ENCODE measurements at places on chromosomes 5 and 9.

- peaks cover 22% of the 10 kb centered on the region for H3K4me1 ChIP-seq
- H3K27ac ChIP-seq: no peak overlapping the region
- no peak overlapping the region for H3K4me3 ChIP-seq
- no peaks in the 10 kb centered on the region for H3K36me3 ChIP-seq
- peaks cover 3% of the 10 kb centered on the region for H3K27me3 ChIP-seq
- no peak for DNase-seq
Measured at GRCh38 chr5:142438573-142438972, 113.8 kb upstream of the SPRY4 start.

DNA sequence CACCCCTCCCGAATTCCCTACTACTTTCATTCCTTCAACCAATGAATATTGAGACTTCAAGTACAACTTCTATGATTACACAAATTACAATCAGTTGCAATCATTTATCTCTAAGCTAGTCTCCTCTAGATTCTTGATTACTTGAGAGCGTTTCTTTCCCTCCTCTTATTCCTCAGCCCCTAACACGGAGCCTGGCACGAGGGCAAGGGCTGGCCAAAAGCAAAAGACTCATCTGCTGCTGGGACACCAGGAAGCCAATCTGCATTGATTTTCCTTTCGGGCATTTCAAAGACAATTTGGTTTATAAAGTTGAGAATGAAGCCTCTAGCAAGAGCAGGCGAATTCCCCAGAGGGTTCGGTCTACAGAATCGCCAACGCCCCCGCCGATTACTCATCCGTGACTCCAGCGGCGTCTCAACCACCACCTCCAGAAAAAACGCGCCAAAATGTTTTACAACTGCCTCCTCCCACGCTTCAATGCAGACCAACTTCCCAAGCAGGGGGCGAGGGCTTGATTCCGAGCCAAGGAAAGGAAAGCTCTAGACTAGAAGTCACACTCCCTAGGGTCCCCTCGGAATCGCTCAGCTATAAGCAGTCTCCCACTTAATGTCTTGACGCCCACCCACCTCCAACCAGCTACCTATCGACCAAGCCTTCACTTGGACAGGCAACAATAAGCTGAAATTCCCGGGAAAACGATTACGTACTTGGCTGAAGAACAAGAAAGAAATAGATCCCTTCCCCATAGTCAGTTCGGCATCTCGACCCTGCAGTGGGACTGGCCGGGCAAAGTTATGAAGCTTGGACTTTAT, 1.5 kb downstream of the PCSK1 start:
- no peaks in the 10 kb centered on the region for H3K36me3 ChIP-seq
- H3K4me1 ChIP-seq: peaks cover 4% of the 10 kb centered on the region
- no peak for DNase-seq
- no peak overlapping the region for H3K27ac ChIP-seq

DNA sequence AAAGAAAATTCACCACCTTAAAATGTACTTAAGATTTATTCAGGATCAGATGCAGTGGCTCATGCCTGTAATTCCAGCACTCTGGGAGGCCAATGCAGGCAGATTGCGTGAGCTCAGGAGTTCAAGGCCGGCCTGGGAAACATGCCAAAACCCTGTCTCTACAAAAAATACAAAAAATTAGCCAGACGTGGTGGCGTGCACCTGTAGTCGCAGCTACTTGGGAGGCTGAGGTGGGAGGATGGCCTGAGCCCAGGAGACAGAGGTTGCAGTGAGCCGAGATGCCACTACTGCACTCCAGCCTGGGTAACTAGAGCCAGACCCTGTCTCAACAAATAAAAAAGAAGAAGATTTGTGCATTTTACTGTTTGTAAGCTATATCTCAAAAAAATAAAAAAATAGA, 34.7 kb upstream of the GFPT2 start:
- H3K4me3 ChIP-seq: no peak overlapping the region
- no peaks in the 10 kb centered on the region for H3K4me1 ChIP-seq
- H3K27me3 ChIP-seq: no peaks in the 10 kb centered on the region
- no peak for DNase-seq
- no peak overlapping the region for H3K27ac ChIP-seq
- H3K36me3 ChIP-seq: no peaks in the 10 kb centered on the region

- H3K4me3 ChIP-seq: no peak overlapping the region
- H3K36me3 ChIP-seq: no peaks in the 10 kb centered on the region
- peaks cover 4% of the 10 kb centered on the region for H3K4me1 ChIP-seq
- no peaks in the 10 kb centered on the region for H3K27me3 ChIP-seq
- DNase-seq: no peak
- no peak overlapping the region for H3K27ac ChIP-seq
Measured at GRCh38 chr9:100525563-100525962, 52.3 kb upstream of the CAVIN4 start.

DNA sequence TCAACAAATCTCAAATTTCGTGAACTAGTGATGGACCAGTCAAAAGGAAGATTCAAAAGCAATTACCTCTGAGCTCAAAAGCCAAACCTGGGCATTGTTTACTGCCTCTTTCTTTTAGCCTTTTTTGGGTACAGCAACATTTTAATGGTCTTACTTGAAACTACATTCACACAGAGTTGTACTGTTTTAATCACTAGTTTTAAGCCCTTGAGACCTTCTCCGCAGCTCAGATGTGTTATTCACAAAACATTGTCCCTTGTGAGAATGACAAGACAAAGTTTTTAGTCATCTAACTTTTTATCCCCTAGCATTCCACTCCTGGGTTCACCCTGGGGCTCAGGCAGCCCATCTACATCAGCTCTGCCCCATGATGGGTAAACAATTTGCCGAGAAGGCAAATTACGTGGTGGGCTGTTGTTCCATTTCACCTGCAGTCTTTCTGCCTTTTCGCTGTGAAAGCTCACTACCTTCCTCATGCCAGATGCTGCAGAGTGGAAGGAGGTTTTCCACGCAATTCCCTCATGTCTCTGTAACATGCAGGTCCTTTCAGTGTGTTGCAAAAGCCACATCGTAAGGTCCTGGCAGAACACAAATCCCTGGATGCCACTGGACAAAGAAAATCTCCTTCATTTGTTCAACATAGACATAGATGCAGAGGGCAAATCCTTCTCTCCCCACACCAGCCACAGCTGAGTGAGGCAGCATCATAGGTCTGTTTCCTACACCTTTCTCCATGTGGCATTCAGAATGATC, 175.7 kb downstream of the EBF1 start:
- DNase-seq: no peak
- H3K27ac ChIP-seq: no peak overlapping the region
- H3K4me1 ChIP-seq: no peaks in the 10 kb centered on the region
- H3K36me3 ChIP-seq: no peaks in the 10 kb centered on the region
- H3K4me3 ChIP-seq: no peak overlapping the region

DNA sequence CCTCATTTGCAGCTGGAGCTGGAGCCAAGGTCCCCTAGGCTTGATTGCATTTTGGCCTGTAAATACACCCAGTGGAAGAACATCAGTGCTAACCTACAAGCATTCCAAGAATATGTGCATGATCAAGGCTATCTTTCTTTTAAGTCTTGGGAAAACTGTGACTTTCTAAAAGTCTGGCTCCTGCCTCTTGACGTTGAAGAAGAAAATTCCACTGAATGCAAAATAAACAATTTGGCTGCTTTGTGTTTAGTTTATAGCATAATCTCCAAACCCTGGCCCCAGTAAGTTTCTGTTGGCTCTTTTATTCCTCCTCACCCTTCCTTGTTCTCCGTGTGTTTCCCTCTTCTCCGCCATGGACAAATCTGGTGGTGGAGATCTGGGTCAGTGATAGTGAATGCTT, 109.3 kb upstream of the TLE1 start:
- no peak for DNase-seq
- H3K27ac ChIP-seq: no peak overlapping the region
- H3K36me3 ChIP-seq: no peaks in the 10 kb centered on the region
- no peak overlapping the region for H3K4me3 ChIP-seq

DNA sequence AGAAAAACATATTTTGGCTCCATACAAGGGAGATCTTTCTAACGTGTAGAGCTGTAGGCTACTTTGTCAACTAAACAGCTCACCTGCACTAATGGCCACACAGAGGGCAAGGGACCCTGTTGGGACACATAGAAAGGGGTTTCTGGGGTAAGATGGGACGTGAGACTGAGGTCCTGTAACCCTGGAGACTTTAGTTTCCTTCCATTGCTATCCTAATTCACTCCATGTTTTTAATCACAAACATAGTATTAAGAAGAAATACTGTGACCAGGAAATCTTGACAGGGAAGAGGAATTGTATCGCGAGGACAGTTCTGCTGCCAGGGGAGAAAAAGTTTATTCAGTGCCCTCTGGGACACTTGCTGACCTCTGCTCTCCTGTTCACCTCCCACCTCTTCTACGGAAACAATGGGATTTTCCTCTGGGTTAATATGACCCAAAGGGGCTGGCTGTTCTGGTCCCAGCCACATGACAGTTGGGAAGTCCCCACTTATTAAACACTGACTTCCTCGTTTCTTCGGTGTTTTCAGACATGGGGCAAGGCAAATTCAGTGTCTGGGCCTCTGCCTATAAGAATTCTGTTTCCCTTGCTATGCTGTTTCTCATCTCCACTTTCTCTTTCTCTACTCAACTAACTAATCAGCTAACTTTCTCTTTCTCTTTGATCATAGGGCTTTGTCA, 106.9 kb upstream of the SEMA6A start:
- no peak overlapping the region for H3K27ac ChIP-seq
- H3K36me3 ChIP-seq: no peaks in the 10 kb centered on the region
- no peak for DNase-seq

DNA sequence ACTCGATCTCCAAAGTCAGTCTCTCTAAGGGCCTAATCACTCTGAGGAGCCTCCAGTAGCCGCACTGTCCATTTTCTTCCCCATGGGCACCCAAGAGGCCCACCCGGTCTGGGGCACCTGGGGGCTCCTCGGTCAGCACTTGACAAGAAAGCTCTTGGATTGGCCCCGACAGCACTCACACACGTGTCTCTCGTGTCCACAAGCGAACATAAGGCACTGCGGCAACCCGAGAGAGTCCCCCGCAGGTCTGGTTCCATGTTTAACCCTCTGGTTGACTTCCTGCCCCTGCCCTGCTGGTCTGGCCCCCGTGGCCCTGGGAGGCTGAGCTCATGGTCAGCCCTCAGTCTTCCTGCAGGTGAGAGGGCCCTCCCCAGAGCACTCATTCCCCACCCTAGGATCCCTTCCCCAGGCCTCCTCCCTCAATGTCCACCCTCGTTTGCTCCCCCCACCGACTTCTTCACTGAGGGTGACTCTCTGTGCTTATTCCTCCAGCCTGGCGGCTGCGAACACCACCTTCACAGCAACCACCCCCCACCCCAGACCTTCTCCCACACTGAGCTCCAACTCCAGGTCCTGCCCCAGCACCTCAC, 16.3 kb upstream of the LRRC14B start:
- peaks cover 10% of the 10 kb centered on the region for H3K27me3 ChIP-seq
- no peaks in the 10 kb centered on the region for H3K36me3 ChIP-seq
- no peaks in the 10 kb centered on the region for H3K4me1 ChIP-seq
- no peak overlapping the region for H3K4me3 ChIP-seq

DNA sequence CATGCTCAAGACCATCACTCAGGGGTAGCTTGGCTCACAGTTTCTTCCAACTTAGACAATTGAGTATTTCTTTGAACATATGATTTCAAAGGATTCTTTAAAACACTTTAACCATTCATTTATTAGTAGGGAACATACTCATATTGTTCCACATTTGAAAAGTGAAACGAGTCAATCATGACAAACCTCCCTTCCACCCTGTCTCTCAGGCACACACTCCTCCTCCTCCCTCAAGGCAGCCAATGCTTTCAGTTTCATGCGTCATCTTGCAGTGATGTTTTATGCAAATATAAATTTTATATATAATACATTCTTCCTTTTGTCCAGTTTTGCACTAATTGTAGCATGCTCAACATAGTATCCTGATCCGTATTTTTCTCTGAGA, 126.0 kb upstream of the BOD1 start:
- H3K4me3 ChIP-seq: no peak overlapping the region
- no peak for DNase-seq
- peaks cover 2% of the 10 kb centered on the region for H3K4me1 ChIP-seq
- no peaks in the 10 kb centered on the region for H3K27me3 ChIP-seq
- no peak overlapping the region for H3K27ac ChIP-seq
